ENCODE measurements at places on chromosomes 16 and 17.

GRCh38 chr17:2346475-2346874 lies 9.2 kb downstream of the SGSM2 start:
- no peak for DNase-seq

DNA sequence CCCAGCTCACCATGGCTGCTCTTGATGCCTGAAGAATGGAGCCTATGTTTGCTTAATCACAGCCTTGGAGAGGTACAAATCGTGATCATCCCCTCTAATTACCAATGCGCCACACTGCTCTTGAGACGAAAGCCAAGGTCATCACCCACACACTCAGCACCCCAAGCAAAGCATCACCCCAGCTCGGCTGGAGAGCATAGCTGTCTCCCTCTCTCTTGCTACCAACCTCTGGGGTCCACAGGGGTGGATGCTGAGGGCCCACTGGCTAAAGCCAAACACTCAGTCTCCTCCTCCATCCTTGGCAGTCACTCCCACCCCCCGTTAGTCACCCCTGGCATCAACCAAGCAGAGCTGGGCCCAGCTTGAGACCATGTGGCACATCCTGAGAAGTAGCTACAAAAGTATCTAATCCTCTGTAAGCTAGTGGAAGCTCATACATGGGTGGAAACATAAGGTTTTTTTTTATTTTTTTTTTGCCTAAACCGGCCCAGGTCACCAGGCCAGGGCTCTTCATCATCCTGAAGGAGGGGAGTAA lies 44.8 kb downstream of the PIMREG start:
- DNase-seq: no peak

DNA sequence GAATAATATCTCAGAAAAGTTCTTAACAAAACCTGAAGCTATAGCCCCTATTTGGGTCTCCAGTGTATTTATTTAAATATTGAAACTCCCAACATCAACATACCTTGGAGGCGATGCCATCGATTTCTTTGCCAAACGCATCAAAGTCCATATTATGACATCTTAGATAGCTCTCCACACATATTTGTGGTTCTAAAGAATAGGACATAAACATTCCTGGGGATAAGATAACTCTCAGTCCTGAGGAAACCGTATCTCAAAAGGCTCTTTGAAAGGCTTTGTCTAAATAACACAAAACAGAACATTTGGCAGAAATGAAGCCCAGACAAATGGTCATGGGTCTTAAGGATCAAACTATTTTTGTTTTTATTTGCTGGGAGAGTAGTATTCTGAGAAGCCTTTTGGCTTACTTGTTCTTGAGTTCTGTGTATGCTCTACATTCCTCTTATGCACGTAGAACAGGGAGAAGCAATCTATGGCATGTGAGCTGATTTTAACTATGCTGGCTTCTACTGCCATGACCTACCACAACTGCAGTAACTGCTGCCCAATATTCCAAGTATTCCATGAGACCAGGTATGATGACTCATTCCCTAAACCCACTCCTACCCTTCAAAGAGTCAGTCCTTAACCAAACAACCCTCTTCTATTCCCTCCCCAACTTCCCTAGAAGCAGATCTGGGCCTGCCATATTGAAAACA lies 279.0 kb upstream of the ZFHX3 start:
- DNase-seq: no peak

- no peak for DNase-seq
These were observed 80.9 kb upstream of the NLRP1 start for GRCh38 chr17:5665164-5665563.

DNA sequence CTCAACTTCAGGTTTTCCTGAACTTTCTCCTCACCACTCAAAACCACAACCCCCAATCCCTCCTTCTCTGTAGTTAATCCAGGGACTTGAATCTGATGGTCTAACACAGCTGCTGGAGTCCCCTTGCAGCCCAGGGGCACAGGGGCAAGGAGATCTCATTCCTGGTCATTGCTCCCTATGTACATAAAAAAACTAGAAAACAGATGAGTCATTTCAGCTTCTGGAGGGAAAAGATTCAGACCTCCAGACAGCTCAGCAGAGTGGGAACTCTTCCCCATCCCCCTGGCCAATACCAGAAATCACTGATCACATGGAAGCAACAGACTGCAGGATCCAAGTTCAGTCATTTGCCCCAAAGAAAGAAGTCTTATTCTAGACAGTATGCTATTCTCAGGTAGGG lies 62.1 kb downstream of the DYNLRB2 start:
- no peak for DNase-seq

GRCh38 chr17:21201298-21201595 lies 12.7 kb downstream of the TMEM11 start:
- DNase-seq: no peak

DNA sequence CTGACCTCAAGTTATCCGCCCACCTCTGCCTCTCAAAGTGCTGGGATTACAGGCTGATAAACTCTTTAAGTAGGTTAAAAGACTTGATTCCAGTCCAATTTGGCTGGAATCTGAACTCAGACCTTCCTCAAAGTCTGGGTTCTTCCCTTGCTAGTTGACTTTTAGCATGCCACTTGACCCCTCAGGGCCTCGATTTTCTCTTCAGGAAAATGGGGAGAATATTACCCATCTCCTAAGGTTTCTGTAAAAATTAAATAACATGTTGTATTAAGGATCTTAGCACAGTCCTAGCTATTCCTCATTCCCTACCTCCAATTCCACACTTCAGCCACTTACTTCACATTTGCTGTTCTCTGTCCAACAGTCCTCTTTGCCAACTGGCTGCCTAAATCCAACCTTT lies 1.9 kb downstream of the GTF3C1 start:
- DNase-seq: no peak

DNA sequence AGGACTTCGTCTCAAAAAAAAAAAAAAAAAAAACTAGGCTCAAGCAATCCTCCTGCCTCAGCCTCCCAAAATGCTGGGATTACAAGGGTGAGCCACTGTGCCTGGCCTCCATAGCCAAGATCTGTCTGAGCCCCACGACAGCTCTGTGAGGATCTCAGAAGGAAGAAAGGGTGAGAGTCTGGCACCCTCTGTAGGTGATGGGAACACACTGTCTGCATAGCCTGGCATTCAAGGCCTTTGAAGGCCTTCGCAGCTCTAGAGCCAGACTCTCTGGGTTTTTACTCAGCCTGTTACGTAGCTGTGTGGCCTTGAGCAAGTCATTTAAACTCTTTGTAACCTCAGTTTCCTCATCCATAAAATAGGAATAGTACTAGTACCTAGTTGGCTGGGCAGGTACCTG lies 6.3 kb upstream of the XPO6 start:
- DNase-seq: peak; percentile 16

GRCh38 chr16:3879887-3880564 lies 487 bp downstream of the CREBBP start:
- DNase-seq: peak; percentile 10

DNA sequence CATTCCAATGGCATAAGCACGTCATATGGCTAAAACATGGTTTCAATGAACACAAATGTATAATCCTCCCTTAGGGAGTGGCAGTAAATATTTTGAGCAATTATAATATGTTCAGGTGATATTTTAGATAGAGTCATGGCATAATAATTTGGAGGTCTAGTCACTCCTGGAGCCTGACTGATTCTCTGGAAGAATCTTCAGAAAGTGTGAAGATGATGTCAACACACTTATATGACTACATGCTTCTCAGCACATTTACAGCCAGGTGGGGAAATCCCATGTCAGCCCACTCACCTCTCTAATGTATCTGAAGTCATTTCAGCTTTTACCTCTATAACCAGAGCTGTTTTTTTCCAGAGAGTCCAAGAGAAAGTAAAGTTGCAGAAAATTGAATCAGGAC lies 474.8 kb downstream of the SHISA9 start:
- peak; percentile 62 for DNase-seq

DNA sequence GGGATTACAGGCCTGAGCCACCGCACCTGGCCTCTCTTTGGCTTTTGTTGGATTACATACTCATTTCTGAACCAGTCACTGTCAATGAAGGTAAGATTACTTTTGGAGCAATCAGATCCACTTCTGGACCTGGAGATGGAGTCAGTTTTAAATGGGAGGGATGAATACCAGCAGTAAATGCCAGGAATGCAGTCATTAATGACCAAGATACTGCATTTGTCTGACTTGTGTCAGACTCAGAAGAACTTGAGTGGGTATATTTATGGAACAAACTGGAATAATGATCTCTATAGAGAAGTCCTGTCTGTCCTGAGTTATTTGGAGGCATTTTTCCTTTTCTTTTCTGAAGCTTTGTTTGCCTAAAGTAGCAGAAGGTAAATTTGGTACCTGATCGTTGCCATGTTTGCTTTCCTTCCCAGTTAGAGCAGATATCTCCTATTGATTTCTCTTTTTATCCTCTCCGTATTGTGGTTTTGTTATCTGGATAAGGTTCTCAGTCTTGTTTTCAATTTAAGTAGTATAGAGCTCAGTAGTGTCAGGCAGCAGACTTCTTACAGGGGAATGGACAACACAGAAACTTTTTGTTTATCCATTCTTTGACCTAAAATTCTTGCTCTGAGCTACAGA lies 10.7 kb downstream of the NLK start:
- DNase-seq: no peak

GRCh38 chr17:60455378-60455777 lies 33.1 kb downstream of the CHCT1 start:
- DNase-seq: no peak

- peak; percentile 4 for DNase-seq
These were observed 470 bp downstream of the MLYCD start for GRCh38 chr16:83899272-83899897.

DNA sequence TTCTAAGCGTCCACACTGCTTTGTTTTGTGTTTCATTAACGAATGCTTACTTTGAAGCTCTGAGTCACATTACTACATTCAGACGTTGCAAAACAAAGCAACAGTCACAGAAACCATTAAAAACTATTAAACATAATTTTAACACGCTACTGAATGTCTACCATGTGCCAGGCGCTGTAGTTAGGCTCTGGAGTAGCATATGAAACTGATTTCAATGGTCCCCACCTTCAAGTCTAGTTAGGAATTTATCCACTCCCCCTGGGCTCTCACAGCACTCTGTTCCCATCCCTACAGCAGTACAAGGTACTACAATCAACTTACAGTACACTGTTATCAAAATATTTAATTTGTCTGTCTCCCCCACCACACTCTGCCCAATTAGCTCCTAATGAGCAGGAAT lies 631 bp downstream of the UTP6 start:
- DNase-seq: no peak

GRCh38 chr17:46841561-46842379 lies 9.6 kb upstream of the WNT9B start:
- no peak for DNase-seq

- DNase-seq: no peak
These were observed 57.6 kb upstream of the CBFA2T3 start for GRCh38 chr16:89034573-89034961.

GRCh38 chr17:34300652-34301370 lies 15.3 kb downstream of the CCL11 start:
- peak; percentile 49 for DNase-seq

DNA sequence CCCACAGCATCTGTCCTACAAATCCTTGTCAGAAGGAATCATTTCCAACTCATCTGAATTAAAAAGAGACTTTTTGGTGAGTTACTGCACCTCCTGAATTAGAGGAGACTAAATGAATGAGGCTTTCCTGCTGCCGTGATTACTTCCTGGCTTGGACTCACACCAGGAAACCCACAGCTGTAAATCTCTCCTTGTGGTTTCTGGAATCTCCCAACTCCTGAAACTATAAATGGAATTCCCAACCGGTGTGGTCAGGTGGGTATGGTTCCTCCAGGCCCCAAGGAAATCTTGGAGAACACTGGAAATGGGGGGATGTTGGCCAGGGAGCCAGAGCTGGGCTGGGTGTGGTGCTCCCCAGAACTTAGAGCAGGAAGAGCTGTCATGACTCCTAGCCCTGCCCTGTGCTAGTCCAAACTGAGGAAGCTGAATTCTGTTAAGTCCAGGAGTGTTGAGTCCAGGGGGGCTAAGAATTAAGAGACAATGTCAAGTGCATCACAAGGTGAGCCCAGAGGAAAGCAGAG lies 216.4 kb downstream of the GSG1L start:
- peak; percentile 65 for DNase-seq

GRCh38 chr16:56266641-56267607 lies 75.6 kb downstream of the GNAO1 start:
- no peak for DNase-seq

- no peak for DNase-seq
These were observed 56.3 kb downstream of the SLFN5 start for GRCh38 chr17:35299135-35299534.

DNA sequence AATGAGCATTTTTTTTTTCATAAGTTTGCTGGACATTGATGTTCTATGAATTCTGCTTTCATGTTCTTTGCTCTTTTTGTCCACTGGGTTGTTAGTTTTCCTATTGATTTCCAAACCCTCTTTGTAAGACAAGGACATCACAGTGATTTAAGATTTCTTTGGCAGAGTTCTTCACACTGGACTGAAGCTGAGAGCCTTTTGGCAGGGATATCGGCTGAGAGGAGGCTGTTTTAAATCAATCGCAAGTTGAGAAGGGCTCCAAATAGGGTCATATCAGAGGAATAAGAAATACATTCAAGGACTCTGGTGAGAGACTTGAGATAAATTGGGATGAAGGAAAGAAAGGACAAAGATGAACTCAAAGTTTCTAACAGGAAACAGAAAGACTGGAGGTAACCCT lies 165.8 kb upstream of the AXIN2 start:
- no peak for DNase-seq

DNA sequence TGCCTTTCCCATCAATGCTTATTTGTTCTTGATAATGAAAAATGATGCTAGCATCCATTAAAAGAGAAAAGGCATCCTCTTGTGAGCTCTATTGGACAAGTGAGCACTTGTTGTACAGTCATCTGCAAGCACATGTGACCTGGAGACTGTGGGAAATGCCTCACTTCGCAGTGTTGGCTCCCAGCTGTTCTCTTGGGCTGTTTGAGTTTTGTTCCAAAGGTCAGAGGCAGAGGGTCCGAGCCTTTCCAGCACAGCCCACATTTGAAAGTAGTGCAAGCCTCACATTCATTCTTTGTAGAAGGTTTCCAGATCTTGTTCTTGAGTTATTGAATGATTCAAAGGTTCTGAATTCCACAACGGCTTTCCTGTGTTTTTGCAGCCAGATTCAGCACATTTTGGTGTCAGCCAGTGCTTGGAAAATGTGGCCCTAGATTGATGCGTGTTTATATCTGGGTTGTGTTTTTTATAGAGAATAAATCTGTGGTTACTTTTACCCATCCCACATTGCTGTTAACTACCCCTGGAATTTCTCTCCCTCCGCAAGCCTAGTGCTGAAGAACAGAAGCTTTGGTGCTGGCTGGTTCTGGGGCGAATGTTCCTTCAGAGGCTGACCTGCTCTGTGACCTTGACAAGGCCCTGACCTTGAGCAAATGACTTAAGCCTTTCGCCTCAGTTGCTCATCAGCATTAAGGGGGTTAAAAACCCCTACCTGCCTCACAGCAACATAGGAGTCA lies 49.8 kb downstream of the CDH1 start:
- no peak for DNase-seq

- DNase-seq: no peak
These were observed 34.6 kb downstream of the GRIN2C start for GRCh38 chr17:74824961-74825627.

GRCh38 chr17:37176723-37177122 lies 199.1 kb upstream of the C17orf78 start:
- DNase-seq: peak; percentile 27

Measured in RCC 7860 (cell line).